ENCODE measurements at places on chromosomes 5 and 9. TPM values are rescaled to one million over a fixed set of nuclear protein-coding genes. Genes with fewer than 3 reads are reported as not detected.

Gene LCN12
- not detected for polyA plus RNA-seq

Gene GOLPH3
- polyA plus RNA-seq = 28.6 TPM

Gene BARHL1
- polyA plus RNA-seq = not detected

Gene SAXO1
- not detected for polyA plus RNA-seq

Gene CDC25C
- 4.7 TPM for polyA plus RNA-seq

Gene ARAP3
- polyA plus RNA-seq = 2.4 TPM

- no peak for DNase-seq
These were observed 16.9 kb upstream of the TRIM14 start for GRCh38 chr9:98135938-98136337.

GRCh38 chr5:127950707-127951391 lies 132.7 kb upstream of the SLC12A2 start:
- no peak for DNase-seq

GRCh38 chr9:129208207-129209032 lies 30.4 kb upstream of the IER5L start:
- peak; percentile 38 for DNase-seq

GRCh38 chr9:794386-794785 lies 47.1 kb upstream of the DMRT1 start:
- DNase-seq = no peak

DNA sequence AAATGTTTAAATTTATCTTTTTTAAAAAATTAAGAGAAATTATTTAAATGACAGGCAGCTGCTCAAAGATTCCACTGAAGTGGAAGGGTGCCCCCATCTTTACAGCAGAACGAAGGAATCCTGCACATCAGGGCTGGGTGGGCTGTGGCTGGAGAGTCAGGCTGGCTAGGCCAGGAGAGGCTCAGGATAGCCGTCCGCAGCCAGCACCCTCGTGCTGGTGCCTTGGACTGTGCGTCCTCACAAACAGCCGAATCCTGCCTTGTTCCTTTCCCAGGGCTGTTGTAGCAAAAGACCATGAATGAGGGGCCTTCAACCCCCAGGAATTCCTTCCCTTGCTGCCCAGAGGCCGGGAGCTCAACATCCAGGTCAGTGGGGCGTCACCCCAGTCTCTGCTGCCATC lies 64.6 kb upstream of the FCN1 start:
- DNase-seq = no peak

DNA sequence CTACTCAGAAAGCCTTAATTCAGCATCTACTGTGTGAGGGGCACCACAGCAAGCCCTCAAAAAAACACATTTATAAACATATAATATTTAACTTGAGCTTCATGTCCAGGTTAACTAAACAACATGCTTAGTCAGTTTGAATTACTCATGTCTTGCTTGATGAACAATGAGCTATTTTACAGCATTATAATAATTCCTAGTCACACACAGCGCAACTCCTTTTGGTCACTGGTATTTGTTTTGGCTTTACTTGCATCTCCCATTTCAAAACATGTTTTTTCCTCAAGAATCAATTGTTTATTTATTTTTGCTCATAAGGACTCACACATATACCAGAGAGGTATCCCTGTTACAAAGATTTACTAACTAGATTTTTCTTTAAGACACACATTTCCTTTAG lies 616.7 kb upstream of the DAB2 start:
- DNase-seq = no peak

GRCh38 chr5:136016945-136017530 lies 11.8 kb upstream of the TGFBI start:
- peak; percentile 92 for DNase-seq

- DNase-seq = no peak
These were observed 84.3 kb upstream of the DHFR start for GRCh38 chr5:80739057-80739456.

GRCh38 chr5:79630444-79630843 lies 18.2 kb downstream of the TENT2 start:
- DNase-seq = no peak

GRCh38 chr5:90718387-90718786 lies 159.8 kb downstream of the ADGRV1 start:
- DNase-seq = no peak

DNA sequence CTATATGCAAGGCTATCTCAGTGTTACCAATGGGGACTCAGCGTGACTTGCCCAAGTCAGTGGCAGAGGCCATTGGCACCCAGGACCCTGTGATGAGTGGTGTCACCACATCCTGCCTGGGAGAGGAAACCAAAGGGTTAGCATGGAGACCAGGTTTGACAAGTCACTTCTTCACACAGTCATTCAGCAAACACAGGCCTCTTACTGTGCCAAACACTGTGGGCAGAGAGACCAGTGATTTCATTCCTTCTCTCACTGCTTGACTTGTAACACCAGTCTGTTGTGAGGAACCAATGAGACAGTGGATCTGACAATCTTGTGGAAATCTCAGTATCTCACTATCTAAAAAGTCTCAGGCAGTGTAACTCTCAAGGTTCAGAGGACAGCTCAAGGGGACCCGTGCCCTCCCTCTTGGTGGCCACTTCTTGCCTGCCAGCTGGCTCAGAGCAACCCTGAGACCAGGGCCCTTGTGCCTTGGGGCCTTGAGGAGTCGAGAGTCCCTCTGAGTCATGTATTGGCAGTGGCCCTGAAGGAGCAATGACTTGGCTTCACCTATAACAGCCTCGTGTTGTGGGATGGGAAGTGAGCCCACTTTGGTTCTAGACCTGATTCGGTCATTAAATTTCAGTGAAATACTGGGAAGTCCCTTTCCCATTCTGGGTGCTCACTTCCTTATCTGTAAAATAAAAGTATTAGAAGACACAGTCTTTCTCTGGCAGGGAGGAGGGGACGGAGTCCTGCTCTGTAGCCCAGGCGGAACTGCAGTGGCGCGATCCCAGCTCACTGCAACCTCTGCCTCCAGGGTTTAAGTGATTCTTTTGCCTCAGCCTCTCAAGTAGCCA lies 1.6 kb downstream of the FABP6 start:
- DNase-seq = peak; percentile 25

DNA sequence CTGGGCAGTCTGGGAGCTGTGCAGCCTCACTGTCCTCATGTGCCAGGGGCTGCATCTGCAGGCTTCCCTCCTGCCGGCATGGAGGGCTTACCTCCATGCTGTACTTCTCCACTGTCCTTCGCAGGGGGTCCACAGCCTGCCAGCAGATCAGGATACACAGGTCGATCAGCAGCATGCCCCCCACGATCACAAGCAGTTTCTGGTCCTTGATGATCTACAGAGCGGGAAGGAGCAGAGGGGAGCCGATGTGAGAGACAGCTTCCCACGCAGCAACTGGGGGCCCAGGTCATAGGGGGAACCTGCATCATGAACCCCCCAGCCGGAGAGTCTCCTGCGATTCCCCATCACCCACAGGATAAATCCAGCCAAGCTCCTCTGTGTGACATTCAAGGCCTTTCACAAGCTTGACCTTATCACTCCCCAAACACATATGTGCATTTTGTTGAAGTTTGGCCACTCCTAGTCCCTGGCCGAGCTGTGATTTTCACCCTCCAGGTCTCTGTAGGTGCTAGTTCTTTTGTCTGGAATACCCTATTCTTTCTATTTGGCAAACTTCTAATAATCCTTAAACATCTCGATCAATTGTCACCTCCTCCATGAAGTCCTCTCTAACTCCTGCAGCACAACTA lies 107.3 kb upstream of the TBC1D2 start:
- DNase-seq = no peak

- DNase-seq = peak; percentile 44
These were observed 657.8 kb downstream of the TLE1 start for GRCh38 chr9:81031422-81032029.

- DNase-seq = no peak
These were observed 19.7 kb downstream of the CYSTM1 start for GRCh38 chr5:140194662-140195061.

GRCh38 chr5:141512390-141512910 lies 23.6 kb downstream of the PCDHGC5 start:
- DNase-seq = no peak

DNA sequence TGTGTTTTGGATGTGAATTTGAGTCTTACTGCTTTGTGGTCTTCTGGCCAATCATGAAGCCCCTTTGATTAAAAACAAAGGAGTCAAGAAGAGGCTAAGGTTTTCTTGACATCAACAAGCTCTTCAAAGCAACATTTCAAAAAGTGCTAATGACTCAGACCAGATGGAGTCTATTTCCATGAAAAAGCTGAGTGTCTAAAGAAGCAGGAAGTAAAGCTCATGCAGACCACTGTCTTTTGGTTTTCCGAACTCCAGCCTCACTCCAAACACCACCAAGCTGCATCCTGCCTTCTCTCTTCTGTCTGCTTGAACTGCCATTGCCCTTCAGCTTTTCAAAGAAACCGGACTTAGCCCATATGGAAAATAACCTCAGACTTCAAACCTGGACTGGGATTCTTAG lies 115.2 kb downstream of the PRDM6 start:
- no peak for DNase-seq

DNA sequence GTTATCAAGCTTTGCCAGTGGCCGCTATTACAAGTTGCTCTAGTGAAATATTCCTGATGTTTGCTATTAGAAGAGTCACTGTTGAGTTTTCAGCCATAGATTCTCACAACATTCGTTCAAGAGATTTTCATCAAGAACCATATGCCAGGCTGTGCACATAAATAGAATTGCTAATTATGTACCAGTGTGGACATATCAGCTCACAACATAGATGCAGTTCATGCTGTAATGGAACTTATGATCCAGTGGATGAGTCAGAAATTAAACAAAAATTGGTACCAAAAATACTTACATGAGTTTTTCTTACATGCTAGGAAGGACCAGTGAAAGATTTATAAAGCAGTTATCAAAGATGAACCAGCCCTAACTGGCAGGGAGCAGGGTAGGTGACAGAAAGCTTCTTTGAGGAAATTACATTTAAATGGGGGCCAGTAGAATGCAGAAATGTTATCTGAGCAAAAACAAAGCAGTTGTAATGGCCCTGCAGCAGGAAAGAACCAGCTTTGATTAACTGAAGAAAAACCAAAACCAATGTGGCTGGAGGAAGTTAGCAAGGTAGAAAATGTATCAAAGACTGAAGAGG lies 404.2 kb downstream of the DNAH5 start:
- no peak for DNase-seq

DNA sequence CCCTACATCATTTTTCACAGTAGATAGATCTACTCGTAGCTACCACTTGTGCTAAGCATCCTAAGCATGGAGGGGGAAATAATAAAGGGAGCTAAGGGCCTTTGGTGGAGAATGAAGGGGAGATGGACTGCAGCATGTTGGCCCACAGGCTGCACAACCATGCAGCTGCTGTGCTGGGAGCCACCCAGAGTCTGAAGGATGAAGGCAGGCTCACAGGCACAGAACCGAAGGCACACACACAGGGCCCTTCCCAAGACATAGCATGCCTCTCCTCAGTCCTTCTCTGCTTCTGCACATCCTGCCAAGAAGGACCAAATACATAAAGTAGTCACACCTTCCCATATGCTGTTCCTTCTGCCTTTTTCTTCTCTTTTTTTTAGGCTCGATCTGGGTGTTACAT lies 6.6 kb downstream of the FAM193B start:
- DNase-seq = no peak

DNA sequence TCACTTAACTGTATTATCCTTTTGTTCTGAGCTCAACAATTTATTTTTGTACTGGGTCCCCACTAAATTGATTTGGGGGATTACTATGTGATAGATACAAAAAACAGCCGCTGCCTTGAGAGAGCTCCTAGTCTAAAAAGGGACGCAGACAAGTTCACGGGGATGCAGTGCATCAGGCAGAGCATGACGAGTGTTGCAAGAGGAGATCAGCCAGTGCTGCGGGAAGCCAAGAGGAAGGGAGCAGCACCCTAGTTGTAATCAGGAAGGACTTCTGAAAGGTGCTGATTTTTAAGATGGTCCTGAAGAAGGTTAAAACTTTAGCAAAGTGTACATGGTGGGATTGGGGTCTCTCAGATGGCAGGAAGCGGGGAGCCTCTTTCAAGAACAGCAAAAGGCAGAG lies 15.8 kb downstream of the GALNT10 start:
- no peak for DNase-seq

- no peak for DNase-seq
These were observed 7.0 kb upstream of the MRNIP start for GRCh38 chr5:179865491-179866240.

GRCh38 chr5:168357876-168358275 lies 66.4 kb downstream of the WWC1 start:
- DNase-seq = no peak

DNA sequence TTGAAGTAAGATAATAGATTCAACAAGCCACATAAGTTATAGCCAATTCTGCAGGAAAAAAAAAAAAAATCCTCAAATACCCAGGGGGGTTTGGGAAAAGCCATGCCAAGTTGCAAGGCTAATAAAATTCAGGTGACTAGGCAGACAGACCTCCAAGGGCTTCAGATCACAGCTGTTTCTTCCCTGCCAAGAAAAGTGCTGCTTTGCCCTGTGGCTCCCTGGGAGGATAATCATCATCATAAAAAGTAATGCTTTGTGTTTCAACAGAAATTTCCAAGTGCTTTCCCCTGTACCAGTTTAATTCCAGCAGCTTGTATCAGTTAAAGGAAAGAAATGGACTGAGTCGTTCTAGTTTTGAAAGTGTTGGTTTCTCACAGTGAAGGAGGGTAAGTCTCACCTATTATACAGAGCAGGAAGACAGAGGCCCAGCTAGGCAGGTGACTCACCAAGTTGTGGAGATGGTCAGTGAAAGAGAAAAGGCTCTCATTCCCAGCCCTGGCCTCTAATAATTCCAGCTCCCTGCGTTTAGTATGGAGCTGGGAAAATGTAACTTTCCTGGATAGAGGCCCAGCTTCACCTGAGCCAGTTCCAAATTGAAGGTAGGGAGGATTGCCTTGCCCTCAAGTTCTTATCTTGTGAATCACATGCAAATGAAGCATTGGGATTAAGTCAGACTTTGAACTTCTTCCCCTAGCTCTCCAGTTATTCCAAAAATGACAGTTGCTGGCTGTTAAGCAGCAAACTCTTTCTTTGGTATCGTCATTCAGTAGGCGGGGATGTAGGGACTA lies 263.4 kb downstream of the GRIA1 start:
- no peak for DNase-seq

DNA sequence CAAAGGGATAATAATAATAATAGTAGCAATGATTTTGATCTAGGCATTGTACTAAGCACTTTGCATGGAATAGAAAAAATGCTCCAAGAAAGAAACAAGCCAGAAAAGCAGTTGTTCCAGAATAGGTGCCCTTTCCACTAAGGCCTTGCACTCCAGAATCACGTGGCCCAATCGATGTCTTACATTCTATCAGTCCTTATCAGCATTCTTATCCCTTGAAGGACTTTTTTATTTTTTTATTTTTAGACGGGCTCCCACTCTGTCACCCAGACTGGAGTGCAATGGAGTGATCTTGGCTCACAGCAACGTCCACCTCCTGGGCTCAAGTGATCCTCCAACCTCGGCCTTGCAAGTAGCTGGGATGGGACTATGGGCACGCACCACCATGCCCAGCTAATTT lies 36.5 kb downstream of the PDZD2 start:
- no peak for DNase-seq

GRCh38 chr5:143314659-143315058 lies 88.8 kb downstream of the NR3C1 start:
- no peak for DNase-seq

- no peak for DNase-seq
These were observed 112.3 kb upstream of the SMIM23 start for GRCh38 chr5:171673328-171673727.
